Myocyte (in vitro differentiated cells): ENCODE measurements at places on chromosomes 13 and 19. TPM values are rescaled to one million over a fixed set of nuclear protein-coding genes. Genes with fewer than 3 reads are reported as not detected.

The PDE4A gene
- 1.1 and 1.2 TPM in 2 replicates for total RNA-seq

The SRRM5 gene
- 0.10 TPM in 1 of 2 replicates, not detected in the other for total RNA-seq

The STXBP2 gene
- 1.9 TPM in 1 of 2 replicates, not detected in the other for total RNA-seq

The ADM5 gene
- total RNA-seq, result 0.99 and 1.3 TPM in 2 replicates

The ZNF225 gene
- 4.9 and 5.7 TPM in 2 replicates for total RNA-seq

The ZNF729 gene
- total RNA-seq, result not detected in 2 replicates

The VSTM1 gene
- total RNA-seq, result not detected in 2 replicates

The ZNF429 gene
- total RNA-seq, result 12.1 and 21.4 TPM in 2 replicates

The UTP14C gene
- total RNA-seq, result 17.2 and 17.3 TPM in 2 replicates

The GPALPP1 gene
- 27.5 and 30.7 TPM in 2 replicates for total RNA-seq

The C5AR2 gene
- not detected in 2 replicates for total RNA-seq

The FFAR2 gene
- not detected in 2 replicates for total RNA-seq

The LGALS13 gene
- total RNA-seq, result not detected in 2 replicates

The ZNF382 gene
- 4.9 and 5.2 TPM in 2 replicates for total RNA-seq

The ZNF738 gene
- 8.4 and 13.7 TPM in 2 replicates for total RNA-seq

The SLC10A2 gene
- not detected in 2 replicates for total RNA-seq

GRCh38 chr13:44394658-44395057 lies 21.0 kb downstream of the SERP2 start:
- no peak for DNase-seq

DNA sequence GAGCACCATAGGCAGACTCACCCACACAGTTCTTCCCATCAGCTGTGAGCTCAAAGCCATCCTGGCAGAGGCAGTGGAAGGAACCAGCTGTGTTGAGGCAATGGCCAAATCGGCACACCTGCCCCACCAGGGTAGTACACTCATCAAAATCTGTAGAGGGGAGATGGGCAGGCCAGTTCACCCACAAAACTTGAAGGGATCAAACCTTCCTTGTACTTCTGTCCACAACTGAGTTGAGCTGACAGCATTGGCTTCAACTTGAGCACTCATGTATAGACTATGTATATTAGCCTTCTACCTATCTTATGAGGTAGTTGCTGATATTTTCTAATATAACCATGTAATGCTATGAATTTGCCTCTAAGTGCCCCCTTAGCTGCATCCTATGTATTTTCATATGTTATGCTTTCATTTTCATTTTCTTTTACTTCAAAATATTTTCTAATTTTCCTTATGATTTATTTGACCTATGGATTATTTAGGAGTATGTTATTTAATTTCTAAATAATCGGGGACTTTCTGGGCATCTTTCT lies 42.9 kb downstream of the CCL25 start:
- DNase-seq, result no peak

- DNase-seq, result no peak
Observed at GRCh38 chr13:101965096-101965495, 436.8 kb downstream of the FGF14 start.

DNA sequence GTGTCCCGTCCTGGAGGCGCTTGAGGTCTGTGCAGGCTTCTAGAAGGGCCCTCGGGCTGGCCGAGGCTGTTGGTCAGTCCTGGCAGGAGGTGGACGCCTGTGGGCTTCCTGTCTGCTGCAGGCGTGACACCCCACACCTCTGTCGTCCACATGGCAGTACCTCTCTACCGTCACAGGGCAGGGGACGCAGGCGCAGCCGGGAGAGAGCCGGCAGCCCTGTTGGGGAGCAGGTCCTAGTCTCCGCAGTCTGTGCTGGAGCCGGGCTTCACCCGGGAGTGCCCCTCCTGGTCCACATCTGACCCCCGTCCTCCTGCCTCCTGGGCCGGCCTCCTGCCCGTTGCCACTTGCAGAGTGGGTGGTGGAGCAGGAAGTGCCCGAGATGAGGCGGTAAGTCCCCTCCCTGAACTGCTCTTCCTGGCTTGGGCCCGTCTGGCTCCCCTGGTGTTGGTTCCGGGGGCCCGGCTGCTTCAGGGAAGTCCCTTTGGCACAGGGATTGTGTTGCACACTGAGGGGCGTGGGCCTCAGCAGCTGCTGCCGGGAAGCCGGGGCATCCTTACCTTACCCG lies 106.0 kb downstream of the KDM4B start:
- DNase-seq, result no peak

GRCh38 chr13:31970231-31970930 lies 61.2 kb upstream of the FRY start:
- peak; percentile 89 for DNase-seq

- no peak for DNase-seq
Observed at GRCh38 chr13:21058361-21058760, 3.0 kb downstream of the LATS2 start.

GRCh38 chr19:42542791-42543190 lies 14.5 kb upstream of the CEACAM1 start:
- no peak for DNase-seq

GRCh38 chr19:48354332-48354992 lies 9.3 kb downstream of the TMEM143 start:
- no peak for DNase-seq

- DNase-seq, result no peak
Observed at GRCh38 chr19:38733493-38734175, 10.6 kb downstream of the CAPN12 start.

- peak; percentile 20 for DNase-seq
Observed at GRCh38 chr13:60583911-60584753, 187.1 kb downstream of the TDRD3 start.

GRCh38 chr13:31797154-31797775 lies 57.9 kb downstream of the RXFP2 start:
- peak; percentile 61 for DNase-seq

DNA sequence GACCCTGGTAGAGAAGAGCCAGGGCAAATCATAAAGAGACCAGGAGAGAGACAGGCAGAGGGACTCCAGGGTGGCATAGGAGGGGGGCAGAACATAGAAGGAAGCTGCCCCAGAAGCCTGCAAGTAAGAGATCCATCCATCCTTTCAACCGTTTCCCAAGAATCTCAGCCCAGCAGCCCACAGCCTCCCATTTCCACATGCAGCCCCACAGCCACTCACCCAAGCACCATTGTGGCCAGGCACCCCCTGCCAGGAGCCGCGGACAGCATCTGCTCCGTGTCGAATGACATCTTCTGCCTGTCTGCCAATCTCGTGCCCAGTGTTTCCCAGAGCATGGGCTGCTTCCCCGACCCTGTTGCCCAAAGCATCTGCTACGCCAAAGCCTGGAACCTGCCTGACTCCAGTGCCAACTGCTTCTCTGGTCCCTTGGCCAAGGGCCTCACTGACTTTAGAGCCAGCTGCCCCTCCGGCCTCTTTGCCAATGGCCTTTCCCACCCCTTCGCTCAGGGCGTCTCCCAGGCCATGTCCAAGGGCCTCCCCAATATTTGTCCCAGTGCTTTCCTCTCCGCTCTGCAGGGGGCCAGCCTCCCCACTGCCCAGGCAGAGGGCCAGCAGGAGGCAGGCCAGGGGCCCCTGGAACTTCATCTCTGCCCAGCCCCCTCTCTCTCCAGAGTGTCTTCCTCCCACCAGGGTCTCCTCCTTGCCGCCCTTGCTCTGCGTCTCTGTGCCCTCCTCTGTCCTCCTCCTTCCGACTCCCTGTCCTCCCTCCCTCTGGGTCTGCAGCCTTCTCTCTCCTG lies 420 bp downstream of the DMKN start:
- peak; percentile 87 for DNase-seq

- DNase-seq, result peak; percentile 46
Observed at GRCh38 chr13:67048821-67049150, 181.3 kb downstream of the PCDH9 start.

GRCh38 chr19:39449116-39449797 lies 3.9 kb downstream of the SUPT5H start:
- DNase-seq, result no peak

GRCh38 chr13:99617474-99618255 lies 116.4 kb downstream of the TM9SF2 start:
- peak; percentile 63 for DNase-seq

DNA sequence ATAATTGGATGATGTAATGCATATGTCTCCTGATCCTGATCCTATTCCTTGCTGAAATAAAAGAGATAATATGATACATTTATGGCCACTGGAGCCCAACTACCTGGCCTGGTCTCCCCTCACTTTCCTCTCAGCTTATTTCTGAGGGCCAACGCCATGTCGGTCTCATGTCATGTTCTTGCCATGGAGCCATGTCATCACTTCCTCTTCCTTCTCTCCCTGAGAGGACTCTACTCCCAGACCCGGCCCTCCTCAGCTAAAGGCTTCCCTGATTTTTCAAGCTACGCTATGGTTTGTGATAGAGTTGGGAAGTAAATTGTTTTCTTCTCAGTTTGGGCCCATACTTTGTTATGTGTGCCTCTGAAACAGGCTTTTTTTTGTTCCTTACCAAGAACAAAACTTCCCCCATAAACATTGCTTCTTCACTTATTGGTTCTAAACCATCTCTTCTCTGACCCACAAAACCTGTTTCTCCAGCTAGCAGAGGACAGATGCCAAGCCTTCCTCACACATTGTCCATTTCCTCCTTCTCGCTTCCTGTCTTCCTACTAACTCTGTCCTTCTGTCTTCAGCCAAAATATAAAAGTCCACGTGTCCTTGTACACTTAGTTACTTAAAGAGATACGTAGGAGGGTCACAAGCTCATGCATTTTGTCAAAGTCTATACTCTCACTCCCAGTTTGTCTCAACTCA lies 319.9 kb upstream of the DACH1 start:
- no peak for DNase-seq

GRCh38 chr19:10521461-10522171 lies 4.4 kb upstream of the S1PR5 start:
- DNase-seq, result no peak

- no peak for DNase-seq
Observed at GRCh38 chr19:33811736-33812387, 15.2 kb downstream of the KCTD15 start.

DNA sequence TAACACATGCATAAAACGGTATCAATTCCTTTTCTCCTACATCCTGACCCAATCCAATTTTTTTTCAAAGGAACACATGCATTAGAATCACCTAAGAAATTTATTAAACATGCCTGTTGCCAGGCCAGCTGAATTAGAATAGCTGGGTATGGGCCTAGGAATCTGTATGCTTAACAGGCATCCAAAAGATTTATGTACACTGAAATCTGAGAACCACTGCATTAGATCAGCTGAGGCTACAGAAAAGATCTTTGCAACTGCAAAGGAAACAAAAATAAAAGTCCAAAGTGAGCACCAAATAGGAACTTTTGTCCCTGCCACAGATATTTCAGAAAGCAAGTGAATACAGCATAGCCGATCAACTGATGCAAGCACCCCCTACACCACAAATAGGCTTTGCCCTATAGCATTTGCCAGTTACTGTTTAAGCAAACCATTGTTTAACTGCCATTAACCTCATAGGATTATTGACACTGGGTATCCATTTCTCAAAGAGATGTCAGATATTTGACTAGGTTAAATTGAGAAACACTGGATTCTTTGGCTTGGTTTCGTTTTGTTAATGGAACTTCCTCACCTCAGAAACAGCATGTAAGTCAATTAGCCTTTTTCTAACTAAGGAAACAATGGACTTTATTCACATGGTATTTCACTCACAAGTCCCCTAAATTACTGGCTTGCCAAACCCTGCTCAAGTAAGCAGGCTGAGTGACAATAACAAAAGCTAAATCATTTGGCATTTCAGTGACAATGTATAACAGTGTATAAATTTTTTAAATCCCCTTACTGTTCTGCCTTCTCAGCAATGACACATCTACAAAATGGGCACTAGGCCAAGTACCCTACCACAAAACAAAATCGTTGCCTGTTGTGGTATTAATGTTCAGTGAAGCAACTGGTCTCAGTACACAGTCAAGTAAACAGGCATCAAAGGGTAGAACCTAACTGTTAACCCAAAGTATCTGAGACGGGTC lies 67.8 kb downstream of the SUCLA2 start:
- peak; percentile 78 for DNase-seq

GRCh38 chr19:37932985-37933936 lies 26.3 kb downstream of the SIPA1L3 start:
- peak; percentile 77 for DNase-seq

DNA sequence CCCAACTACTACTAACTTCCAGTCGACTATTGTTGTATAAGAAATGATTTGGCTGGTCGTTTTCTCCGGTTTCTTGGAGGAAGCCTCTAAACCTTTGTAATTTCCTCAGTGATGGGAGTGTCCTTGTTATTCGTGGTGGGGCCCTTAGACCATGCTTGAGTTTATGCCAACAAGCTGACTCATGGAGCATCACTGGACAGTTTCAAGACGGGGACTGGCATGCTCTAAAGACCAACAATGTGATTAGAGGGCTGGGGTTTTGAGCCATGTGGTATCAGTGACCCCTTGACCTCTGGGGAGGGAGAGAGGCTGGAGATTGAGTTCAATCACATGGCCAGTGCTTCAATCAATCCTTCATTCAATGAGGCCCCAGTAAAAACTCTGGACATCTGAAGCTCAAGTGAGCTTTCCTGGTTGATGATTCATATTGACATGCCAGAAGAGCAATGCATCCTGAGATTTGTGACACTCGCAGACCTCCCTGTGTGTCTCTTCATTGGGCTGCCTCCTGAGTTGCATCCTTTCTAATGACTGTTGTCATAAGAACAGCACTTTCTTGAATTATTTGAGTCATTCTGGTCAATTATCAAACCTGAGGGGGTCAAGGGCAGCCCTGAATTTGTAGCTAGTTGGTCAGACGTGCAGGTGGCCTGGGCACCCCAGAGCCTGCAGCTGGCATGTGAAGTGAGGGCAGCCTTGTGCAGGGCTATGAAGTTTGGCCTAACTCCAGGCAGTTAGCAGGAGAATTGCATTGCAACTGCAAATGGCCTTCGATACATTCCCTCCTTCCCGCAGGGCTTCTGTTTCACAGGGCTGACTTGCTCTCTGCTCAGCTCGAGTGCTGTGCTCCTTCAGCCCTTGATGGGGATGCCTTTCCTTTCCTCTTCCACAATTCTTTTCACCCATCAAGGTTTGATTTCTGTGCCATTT lies 246.5 kb downstream of the FGF9 start:
- DNase-seq, result no peak

- DNase-seq, result peak; percentile 80
Observed at GRCh38 chr13:43804461-43805070, 17.8 kb upstream of the ENOX1 start.

DNA sequence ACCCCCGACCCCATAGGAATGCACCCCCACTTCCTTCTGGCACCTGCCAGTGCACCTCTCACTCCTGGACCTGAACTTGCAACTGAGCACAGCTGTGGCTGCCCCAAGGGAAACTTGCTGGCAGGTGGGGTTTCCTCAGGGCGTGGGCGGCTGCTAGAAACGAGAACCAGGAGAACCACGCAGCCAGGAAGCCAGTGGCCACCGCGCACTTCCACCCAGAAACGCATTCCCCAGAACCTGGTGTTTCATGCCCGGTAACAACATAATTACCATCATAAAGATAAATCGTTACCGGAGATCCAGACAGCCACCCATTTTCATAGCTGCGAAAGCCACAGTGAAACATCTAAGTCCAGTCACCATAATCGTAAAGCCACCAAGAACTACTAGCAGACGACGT lies 75.2 kb upstream of the C13orf46 start:
- DNase-seq, result no peak

- no peak for DNase-seq
Observed at GRCh38 chr13:102680133-102680717, 14.6 kb downstream of the METTL21C start.
